ENCODE measurements at places on chromosomes 6 and 20.

- H3K27ac ChIP-seq = peak overlapping the region; percentile 99
- peak overlapping the region; percentile 33 for H3K4me3 ChIP-seq
- no peaks in the 10 kb centered on the region for H3K27me3 ChIP-seq
- H3K36me3 ChIP-seq = no peaks in the 10 kb centered on the region
- peak; percentile 84 for DNase-seq
Observed at GRCh38 chr6:73521351-73521985, 636 bp upstream of the EEF1A1 start.

- H3K4me3 ChIP-seq = no peak overlapping the region
- H3K27me3 ChIP-seq = no peaks in the 10 kb centered on the region
- no peaks in the 10 kb centered on the region for H3K36me3 ChIP-seq
- H3K4me1 ChIP-seq = peaks cover 35% of the 10 kb centered on the region
- peak overlapping the region; percentile 79 for H3K27ac ChIP-seq
- DNase-seq = peak; percentile 32
Observed at GRCh38 chr6:44116641-44117382, 10.4 kb downstream of the MRPL14 start.

- no peaks in the 10 kb centered on the region for H3K4me1 ChIP-seq
- no peak overlapping the region for H3K27ac ChIP-seq
- H3K27me3 ChIP-seq = no peaks in the 10 kb centered on the region
Observed at GRCh38 chr6:99151634-99152346, 197.7 kb downstream of the FAXC start.

DNA sequence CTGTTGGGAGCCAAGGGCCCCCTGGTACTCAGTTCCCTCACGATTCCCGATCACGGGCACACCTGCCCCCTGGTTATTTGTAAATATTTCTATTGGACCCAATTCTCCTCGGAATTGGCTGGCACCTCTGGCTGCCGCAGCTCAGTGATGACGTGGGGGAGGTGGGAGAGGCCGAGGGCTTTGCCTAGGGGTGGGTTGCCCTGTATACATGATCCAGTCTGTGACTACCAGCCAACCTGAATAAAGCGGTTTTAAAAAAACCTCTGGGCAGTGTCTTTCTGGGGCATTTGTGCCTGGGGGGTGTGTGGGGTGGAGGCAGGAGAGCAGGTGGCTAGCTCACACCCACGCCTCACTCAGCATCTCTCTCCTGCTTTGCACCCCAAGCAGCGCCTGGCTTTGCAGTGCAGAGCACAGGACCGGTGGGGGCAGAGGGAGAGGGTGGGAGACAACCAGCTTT, 42.2 kb downstream of the VSTM2L start:
- no peak for DNase-seq
- H3K4me1 ChIP-seq = no peaks in the 10 kb centered on the region
- H3K27ac ChIP-seq = no peak overlapping the region
- no peaks in the 10 kb centered on the region for H3K36me3 ChIP-seq
- H3K27me3 ChIP-seq = no peaks in the 10 kb centered on the region

- no peak overlapping the region for H3K27ac ChIP-seq
- no peaks in the 10 kb centered on the region for H3K36me3 ChIP-seq
- DNase-seq = no peak
- H3K4me3 ChIP-seq = no peak overlapping the region
Observed at GRCh38 chr6:35477551-35478179, 9.5 kb downstream of the RPL10A start.

GRCh38 chr6:51303338-51303737, 484.7 kb downstream of the TFAP2B start:
- no peaks in the 10 kb centered on the region for H3K27me3 ChIP-seq
- no peak for DNase-seq
- no peaks in the 10 kb centered on the region for H3K4me1 ChIP-seq
- H3K27ac ChIP-seq = no peak overlapping the region
- no peaks in the 10 kb centered on the region for H3K36me3 ChIP-seq

GRCh38 chr6:18725449-18725848, 338.3 kb downstream of the RNF144B start:
- H3K27ac ChIP-seq = no peak overlapping the region
- H3K4me1 ChIP-seq = no peaks in the 10 kb centered on the region
- no peaks in the 10 kb centered on the region for H3K27me3 ChIP-seq
- H3K36me3 ChIP-seq = no peaks in the 10 kb centered on the region

Measured in hepatocyte (in vitro differentiated cells).